T-helper 9 cell (primary cell): ENCODE measurements at places on chromosomes 12 and 14.

DNA sequence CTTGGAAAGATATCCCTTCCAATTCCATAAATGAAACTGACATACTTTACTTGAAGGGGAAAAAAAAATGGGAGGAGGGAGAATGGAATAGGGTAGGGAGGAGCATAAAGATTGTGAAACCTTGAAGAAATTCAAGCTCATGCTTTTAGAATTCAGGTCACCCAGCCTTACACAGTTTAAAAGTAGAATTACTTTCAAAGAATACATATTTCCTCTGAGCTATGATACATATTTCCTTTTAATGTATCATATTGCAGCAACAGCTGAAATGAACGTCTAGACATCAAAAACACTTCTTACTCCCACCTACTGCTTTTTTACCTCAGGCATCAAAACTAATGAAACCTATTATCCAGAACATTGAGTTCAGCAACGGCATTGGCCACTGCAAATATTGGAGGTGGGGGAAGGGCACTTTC is 156.0 kb downstream of the MED13L start:
- no peak for DNase-seq

- no peak for DNase-seq
Observed at GRCh38 chr14:105039458-105040205, 18.7 kb upstream of the CDCA4 start.

GRCh38 chr12:66087365-66087943 is 43.1 kb downstream of the LLPH start:
- peak; percentile 17 for DNase-seq

- DNase-seq = no peak
Observed at GRCh38 chr12:49543914-49544815, 5.3 kb downstream of the KCNH3 start.

- no peak for DNase-seq
Observed at GRCh38 chr12:45408729-45409114, 192.8 kb downstream of the ANO6 start.

- no peak for DNase-seq
Observed at GRCh38 chr12:118145798-118146156, 9.9 kb downstream of the PEBP1 start.

- no peak for DNase-seq
Observed at GRCh38 chr14:91692075-91692474, 39.8 kb downstream of the CATSPERB start.

DNA sequence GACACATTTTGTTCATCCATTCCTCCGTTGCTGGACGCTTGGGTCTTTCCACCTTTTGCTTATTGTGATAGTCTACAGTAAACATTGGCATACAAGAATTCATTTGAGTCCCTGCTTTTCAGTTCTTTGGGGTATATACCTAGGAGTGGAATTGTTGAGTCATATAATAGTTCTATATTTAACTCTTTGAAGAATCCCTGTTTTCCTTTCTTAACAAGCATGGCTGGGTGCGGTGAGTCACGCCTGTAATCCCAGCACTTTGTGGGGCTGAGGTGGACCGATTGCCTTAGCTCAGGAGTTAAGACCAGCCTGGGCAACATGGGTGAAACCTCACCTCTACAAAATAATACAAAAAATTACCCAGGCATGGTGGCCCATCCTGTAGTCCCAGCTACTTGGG is 75.4 kb downstream of the CCDC92 start:
- DNase-seq = no peak

DNA sequence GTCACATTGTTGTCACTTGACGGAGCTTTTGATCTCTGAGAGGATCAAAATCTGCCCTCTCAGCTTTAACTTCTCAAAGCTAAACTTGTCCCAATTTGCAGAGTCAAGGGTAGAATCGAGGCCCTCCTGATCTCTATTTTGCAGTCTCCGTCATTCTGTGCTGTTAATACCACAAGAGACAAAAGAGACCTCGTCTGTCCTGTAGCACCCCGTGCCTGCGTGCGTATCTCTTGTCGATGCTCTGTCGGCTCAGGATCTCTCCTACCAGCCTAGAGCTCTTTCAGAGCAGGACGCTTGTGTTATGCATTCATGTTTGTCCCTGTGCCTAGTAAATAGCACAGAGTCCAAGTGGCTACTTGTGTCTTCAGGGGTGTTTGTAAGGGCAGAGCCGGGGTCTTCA is 5.1 kb downstream of the EVL start:
- no peak for DNase-seq

- DNase-seq = no peak
Observed at GRCh38 chr12:119998471-119999245, 9.6 kb downstream of the BICDL1 start.

DNA sequence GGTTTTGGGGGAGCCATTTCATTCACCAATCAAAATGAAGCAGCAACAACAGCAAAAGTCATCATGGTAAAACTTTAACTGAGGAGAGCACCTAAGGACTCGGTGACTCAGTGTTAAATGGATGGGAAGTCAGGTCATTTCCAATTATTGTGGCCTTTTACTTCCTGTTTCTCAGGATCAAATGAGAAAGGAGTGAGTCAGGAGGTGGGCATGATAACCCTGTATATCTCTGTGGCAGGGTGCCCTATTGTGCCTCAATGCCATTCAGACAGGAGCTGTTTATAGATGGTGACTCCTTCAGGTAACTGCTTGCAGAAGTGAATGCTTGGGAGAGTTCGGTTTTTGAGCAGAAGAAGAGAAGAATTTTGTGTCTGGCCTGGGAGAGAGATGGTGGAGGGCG is 135.5 kb upstream of the CPM start:
- no peak for DNase-seq

GRCh38 chr12:71060426-71060825 is 97.4 kb downstream of the TSPAN8 start:
- no peak for DNase-seq

GRCh38 chr12:69553628-69554248 is 31.5 kb upstream of the CCT2 start:
- DNase-seq = no peak

GRCh38 chr12:93358058-93358457 is 19.7 kb upstream of the NUDT4 start:
- no peak for DNase-seq

GRCh38 chr12:116411977-116412376 is 134.5 kb upstream of the MED13L start:
- DNase-seq = no peak

DNA sequence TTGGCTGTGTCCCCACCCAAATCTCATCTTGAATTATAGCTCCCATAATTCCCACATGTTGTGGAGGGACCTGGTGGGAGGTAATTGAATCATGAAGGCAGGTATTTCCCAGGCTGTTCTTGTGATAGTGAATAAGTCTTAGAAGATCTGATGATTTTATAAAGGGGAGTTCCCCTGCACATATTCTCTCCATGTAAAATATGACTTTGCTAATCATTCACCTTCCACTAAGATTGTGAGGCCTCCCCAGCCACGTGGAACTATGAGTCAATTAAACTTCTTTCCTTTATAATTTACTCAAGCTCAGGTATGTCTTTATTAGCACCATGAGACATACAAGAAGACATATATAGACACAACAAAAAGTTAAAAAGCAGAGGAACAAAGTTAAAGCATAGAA is 120.0 kb downstream of the CPNE8 start:
- DNase-seq = no peak

DNA sequence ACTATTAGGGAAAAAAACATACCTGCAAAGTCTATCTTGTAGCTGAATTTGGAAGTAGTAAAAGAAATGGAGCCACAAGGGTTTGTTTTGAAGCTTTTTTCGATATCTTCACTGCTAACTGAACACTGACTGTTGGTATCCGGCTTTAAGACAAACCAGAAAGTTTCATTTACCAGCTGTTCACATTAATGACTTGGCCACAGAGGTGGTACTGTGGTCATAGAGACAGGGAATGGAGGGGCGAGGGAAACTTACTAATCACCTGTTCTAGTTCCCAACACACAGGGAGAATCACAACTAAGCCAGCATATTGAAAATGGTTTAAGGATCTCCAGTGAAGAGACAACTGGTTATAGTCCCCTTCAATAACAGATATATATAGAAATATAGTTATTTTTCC is 44.3 kb downstream of the PARP11 start:
- DNase-seq = no peak

DNA sequence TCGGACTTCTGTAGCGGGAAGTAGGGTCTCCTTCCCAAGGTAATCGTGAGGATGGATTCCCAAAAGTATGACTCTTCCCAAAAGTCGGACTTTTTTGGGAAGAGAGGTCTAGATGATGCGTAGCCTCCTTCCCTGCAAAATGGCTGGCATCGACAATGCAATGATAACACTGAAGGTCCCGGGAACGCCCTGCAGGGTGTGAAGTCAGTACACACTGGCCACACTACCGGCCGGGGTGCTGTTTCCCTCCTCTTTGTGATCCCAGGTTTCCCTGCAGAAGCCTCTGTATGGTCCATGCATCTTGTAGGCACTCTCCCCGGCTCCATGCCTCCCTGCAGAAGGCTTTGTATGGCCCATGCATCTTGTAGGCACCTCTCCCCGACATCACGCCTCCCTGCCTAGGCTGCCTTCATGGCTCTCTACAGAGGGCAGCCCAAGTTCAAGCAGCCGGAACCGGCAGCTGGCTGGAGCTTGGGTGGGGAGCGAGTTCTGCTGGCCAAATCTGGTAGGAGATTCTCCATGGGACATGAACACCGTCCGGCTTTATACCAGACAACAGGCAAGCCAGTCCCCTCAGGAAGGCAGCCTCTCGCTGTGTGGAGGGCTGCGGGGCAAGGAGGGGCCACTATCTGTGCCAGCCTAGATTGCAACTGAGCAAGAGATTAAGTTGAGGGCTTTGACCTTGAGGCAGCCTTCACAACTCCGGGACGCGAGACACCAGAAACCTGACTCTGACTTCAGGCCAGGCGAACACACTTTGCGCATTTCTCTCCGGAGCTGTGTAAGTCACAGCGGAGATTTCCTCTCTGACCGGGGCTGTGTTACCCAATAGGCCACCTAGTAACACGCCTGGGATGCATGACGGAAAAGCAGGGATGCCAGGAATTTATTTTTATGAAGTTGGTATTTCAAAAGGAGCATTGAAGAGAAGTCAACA is 23.5 kb downstream of the FZD10 start:
- DNase-seq = no peak

DNA sequence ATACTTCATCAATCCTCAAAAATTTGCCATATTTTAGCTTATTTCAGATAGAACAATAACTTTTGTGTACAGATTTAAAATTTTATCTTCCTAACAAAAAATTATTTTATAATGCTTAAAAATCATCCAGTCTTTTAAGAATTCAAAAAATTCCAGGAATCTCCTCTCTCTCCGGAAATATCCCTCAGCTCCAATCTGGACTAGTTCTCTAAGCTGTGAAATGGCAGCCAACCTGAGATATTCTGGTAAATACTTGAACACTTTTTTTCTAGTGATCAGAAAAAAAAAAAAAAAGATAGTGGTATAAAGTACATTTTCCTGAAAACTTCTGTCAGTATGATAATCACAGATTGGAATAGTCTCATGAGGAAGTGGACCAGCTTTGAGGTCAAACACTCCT is 57.6 kb downstream of the SSPN start:
- DNase-seq = no peak

DNA sequence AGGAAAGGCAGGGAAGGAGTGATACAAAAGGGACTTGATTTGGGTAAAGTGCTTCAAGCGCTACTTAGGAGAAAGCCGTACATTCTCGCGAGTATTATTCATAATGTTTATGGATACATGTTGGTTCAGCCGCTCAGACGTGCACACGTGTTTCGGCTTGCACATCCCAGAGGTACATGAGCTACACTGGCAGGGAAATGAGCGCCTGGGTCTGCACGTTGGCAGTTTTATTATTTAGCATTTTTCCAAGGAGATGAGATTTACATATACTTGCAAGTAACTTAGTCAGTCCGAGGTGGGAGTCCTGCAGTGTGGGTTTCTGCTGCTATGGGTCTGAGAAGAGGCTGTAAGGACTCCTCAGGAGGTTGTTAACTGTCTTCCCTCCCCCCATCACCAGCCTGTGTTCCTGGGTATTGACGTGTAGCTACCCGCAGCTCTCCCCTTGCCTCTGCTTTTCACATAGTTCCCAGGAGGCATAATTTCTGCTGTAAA is 1.5 kb downstream of the PRKCH start:
- no peak for DNase-seq

GRCh38 chr12:15200641-15201040 is 20.6 kb downstream of the RERG start:
- no peak for DNase-seq

- no peak for DNase-seq
Observed at GRCh38 chr14:85917716-85918115, 387.8 kb downstream of the FLRT2 start.

DNA sequence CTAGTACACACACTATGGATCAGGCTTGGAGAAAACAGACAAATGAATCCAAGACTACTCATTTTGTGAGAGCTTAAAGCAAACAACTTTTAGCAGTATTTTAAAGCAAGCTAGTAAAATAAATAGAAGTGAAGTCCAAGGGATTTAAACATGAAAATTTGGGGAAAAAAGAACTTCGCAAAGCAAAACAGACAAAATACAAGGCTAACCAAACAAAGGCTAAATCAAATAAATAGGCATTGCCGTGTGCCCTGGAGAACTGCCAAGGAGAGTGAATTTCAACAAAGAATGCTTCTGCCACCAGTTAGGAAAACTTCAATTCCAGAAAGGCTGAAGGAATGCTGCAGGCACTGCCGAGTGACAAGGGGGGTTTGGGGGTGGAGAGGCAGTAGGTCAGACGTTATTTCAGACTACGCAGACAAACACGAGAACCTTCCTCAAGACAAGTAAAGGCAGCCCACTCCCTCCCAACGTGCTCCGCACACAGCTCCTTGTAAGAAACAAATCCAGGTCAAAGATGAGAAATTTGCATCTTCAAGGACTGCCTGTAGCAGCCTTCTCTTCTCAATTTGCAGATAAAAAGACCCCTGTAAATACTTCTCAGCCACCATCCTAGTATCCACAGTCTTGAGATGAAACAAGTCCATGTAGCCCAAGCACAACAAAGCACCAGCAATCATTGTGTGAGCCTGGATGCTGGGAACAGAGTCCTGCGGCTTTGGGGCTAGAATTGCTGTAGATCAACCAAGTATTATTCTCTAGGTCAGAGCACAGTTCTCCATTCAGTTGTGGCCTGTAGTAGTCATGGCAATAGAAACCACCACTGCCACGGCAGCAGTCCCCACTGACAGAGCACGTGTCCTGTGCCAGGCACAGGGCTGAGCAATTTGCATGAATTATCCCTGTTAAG is 43.3 kb downstream of the EFCAB11 start:
- DNase-seq = no peak

- peak; percentile 63 for DNase-seq
Observed at GRCh38 chr14:106564058-106564643, 1037.8 kb downstream of the TMEM121 start.

DNA sequence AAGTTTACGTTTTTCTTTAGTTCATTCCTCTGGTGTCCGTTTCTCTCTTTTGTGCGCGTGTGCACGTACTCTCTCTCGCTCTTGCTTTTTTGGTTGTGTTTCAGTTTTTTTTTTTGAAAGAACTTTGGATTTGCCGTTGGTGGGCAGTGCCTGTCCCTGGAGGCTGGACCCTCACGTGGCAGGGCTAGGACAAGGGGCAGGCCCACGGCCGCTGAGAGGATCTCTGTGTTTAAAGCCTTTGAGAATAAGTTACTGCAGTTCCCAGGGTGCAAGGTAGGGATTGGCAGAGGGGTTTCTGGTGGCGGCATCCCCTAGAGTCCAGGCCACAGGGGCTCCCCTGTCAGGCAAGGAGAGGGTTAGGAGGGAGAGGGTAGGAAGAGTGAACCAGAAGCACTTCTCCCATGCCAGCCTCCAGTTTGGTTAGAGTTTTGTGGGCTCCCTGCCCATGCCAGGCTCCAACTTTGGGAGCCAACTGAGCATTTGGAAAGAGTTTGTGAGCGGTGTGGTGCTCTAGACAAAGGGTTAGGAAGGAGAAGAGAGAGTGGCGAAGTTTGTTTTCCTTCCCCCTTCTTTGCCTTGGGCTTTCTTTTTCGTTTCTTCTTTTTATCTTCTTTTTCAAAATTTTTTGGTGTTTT is 30.5 kb downstream of the ZFHX2 start:
- DNase-seq = no peak

- DNase-seq = peak; percentile 76
Observed at GRCh38 chr12:57899010-57899662, 42.2 kb upstream of the ATP23 start.
